ENCODE measurements at places on chromosomes 3 and 15. TPM values are rescaled to one million over a fixed set of nuclear protein-coding genes. Genes with fewer than 3 reads are reported as not detected.

DNA sequence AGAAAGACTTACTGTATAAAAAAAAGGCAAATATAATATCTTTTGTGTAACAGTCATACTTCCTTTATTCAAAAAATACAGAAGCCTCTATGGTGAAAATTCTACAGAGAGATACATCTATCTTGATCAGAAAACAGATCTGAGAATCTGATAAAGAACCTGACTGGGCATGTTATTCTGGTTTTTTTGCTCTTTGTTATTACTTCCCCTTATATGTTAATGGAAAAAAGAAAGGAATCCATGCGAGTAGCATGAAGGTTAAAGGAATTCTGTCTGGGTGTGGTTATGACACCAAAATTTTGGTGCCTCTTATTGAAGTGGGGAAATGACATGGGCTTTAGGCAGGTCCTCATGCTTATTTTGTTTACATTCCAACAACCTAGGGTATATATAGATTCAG lies 81.7 kb downstream of the BCHE start:
- no peak for DNase-seq

DNA sequence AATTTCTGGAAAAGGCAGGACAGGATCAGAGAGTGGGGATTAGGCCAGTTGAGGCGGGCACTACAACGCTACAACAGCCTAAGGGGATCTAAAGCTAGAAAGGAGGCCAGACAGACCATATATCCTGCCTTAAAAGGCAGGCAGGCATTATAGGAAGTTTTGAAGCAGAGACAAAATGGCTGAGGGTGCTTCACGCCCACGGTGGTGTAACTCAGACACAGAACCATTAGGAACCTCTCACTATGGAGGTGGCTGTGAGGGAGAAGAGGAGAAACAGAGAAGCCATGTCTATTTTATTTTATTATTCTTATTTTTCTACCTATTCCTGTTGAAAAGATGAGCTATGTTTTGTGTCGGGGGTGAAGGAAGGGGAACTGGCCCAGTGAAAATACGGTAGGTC lies 2.1 kb upstream of the USP4 start:
- DNase-seq, result no peak

DNA sequence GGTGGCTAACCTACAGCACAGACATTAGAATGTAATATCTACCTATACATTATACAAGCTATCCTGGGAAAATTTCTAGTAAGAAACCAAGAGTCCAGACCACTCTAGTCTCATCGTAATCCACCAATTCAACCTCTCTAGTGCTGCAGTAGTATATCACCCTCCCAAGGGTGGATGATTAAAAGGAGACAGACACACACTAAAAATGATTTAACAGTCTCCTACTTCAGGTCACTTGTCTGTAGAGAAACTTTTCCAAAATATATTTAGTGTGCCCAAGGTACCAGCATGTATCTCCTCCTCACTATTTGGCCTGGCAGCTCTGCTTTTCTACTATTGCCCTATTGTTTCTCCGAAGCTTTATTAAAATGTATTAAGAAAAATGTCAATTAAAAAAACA lies 45.0 kb downstream of the ZBTB20 start:
- DNase-seq, result no peak

DNA sequence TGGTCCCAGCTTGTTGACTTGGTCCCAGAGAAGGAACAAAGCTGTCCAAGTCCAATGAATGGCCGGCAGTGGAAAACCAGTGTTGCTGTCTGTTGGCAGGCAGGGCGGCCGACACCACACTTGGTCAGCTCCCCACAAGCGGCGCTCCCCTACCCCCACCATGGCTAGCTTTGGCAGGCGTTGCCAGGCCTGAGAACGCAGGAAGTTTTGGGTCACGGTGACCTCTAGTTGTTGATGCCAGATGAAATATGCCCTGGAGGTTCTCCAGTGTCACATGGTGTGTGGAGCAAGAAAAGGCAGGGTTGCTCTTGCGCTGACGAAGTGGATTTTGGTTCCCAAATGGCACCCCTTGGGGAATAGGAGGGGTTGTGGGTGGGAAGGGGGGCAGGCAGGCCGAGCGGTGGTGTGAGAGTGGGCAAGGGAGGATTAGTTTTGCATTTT lies 72.7 kb upstream of the TPRG1 start:
- DNase-seq, result no peak

- no peak for DNase-seq
Measured at GRCh38 chr3:23402728-23403492, 199.8 kb downstream of the UBE2E2 start.

DNA sequence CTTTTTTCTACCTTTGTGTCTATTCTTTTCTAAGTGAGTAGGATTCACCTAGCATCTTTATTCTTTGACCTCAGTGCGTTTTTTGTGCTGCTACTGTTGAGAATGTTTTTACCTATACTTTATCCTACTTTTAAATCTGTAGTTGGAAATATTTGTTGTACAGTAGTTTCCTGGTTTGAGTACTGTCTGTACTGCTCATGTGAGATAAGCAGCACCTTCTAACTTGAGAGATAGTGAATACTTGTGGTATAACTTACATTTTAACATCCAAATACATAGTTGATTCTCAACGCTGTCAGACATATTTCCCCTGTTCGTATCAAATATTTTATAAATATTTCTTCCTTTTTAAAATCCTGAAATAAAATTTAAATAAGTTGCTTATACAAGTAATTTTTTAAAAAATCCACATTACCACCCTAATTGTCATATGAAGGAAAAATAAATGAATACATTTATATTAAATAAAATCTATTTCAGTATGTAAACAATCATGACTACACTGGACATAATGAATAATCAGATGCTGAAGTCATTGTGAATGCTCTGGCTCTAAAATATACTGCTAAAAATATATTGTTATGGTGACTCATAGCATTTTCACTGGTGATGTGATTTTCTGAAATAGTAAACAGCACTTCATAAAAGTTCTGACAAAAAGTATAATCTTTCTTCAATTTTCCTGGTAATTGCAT lies 17.4 kb downstream of the ATP11B start:
- DNase-seq, result no peak

DNA sequence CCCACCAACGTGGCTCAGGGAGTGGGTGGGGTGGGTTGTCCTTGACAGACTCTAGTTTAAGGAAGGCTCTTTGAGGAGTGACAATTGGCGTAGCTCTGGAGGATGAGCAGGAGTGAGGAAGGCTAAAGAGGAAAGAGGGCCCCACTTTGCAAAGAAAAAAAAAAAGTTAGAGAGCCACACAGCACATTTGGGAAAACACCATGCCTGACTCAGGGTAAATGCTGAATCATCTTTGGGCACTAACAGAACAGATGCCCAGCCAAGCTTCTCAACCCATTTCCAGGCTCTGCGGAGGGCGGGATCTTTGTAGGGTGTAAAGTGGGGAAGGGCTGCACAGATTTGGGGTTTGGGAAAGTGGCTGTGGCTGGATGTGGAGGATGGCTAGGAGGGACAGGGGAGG lies 179.1 kb upstream of the RGMA start:
- no peak for DNase-seq

- DNase-seq, result no peak
Measured at GRCh38 chr3:170465955-170466354, 47.3 kb downstream of the CLDN11 start.

GRCh38 chr3:40913641-40914040 lies 285.7 kb upstream of the CTNNB1 start:
- DNase-seq, result no peak

- no peak for DNase-seq
Measured at GRCh38 chr3:32502946-32503286, 264 bp upstream of the CMTM6 start.

- no peak for DNase-seq
Measured at GRCh38 chr3:78804251-78805037, 963.4 kb downstream of the ROBO1 start.

DNA sequence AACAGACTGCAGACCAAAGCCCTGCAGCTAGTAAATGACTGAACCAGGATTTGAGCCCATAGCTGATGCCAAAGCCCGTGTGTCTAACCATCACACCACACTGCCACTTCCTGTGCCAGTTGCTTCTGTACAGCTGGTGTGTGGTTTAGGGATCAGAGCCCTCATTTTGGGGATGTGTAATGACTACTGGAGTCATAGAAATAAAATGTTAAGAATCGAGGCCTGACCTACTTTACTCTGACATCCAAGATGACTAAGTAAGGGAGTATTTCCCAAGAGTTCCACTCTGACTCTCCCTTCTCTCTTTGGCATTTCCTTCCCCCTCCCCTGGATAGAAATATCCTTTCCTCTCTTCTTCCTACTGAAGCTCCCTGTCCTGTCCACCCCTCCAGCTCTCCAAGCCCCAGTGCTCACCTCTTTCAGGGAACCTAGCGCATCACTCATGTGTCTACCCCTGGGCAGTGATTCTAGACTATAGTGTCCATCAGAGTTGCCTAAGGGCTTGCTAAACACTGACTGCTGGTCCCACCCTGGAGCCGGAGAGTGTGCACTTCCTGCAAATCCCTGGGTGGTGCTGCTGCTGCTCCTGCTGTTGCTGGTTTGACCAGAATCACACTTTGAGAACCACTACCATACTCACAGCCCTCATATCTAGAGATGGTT lies 53.8 kb downstream of the MGLL start:
- no peak for DNase-seq

- peak; percentile 31 for DNase-seq
Measured at GRCh38 chr3:23004971-23005370, 198.2 kb upstream of the UBE2E2 start.

- peak; percentile 37 for DNase-seq
Measured at GRCh38 chr3:63818282-63819150, 583 bp upstream of the C3orf49 start.

GRCh38 chr3:64184621-64185020 lies 40.6 kb downstream of the PRICKLE2 start:
- DNase-seq, result no peak

Gene TMC3
- total RNA-seq, result not detected

Gene PEX11A
- total RNA-seq, result 13.9 TPM

Gene ACOX2
- total RNA-seq, result 42.6 TPM

Gene FOXL2NB
- not detected for total RNA-seq

Gene TMEM207
- not detected for total RNA-seq

Gene HCN4
- not detected for total RNA-seq

Gene ADCY5
- not detected for total RNA-seq

Gene WDR6
- 71.2 TPM for total RNA-seq
